ENCODE measurements at places on chromosomes 5 and 9. TPM values are rescaled to one million over a fixed set of nuclear protein-coding genes. Genes with fewer than 3 reads are reported as not detected.

RNF208 gene
- polyA plus RNA-seq, result 22.8 TPM

- no peak for DNase-seq
These were observed 6.0 kb upstream of the ZDHHC11 start for GRCh38 chr5:856531-857425.

EPB41L4B gene
- 7.7 TPM for polyA plus RNA-seq

- DNase-seq, result no peak
These were observed 74.7 kb downstream of the FCHO2 start for GRCh38 chr5:73030531-73030930.

DNA sequence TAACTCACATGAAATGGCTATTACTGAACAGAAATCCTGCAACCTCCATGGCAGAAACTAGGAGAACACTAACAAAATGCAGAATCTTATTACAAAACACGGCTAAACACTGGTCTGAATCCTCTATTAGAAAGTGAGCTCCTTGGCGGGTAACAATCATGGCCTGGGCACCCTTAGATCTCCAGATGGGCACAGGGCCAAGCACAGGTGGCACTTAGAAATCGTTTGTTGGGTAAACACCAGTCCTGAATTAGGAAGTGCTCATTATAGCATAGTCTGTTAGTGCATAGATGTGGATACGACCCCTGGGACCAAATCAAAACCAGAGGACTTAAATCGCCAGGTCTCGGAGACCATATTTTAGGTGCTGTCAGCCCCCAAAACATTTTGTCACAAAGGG lies 14.4 kb downstream of the VDAC1 start:
- no peak for DNase-seq

- no peak for DNase-seq
These were observed 11.5 kb downstream of the SLC6A19 start for GRCh38 chr5:1212881-1213280.

DNA sequence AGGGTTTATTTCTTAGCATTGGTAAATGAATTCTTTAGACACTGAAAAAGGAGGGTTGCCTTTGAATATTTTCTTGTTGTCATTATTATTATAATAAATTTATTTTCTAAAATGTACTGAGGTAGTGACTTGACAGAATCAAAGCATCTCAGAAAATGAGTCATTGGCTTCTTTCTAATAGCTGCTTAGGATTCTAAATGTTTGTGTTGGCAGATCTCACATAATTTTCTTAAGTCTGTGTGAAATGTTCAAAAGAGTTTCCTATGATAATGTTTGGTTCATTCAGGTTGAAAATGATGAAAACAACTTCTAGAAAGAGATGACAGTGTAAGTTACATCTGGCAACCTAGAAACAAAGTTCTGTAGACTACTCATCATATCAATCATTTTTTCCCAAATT lies 69.7 kb downstream of the SH3GL2 start:
- DNase-seq, result no peak

GRCh38 chr9:119963258-119963797 lies 594.1 kb upstream of the BRINP1 start:
- DNase-seq, result no peak

DNA sequence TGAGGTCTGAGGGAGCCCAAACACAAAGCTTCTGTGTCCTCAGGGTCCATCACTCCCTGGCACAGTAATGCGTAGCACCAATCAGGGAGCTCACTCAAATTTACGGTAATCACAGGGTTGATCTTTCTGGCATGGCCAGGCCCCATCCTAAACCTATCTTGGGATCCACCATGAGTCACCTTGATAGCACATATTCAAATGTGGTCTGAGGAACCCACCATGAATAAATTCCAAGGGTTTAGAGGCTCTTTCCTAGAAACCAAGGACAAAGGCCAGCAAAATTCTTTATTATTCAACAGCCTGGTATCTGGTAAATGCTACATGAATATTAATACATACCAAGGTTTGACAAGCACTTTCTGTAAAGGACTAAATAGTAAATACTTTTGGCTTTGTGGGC lies 254.5 kb downstream of the TLR4 start:
- no peak for DNase-seq

GRCh38 chr9:127875306-127875966 lies 2.0 kb downstream of the AK1 start:
- DNase-seq, result no peak

DNA sequence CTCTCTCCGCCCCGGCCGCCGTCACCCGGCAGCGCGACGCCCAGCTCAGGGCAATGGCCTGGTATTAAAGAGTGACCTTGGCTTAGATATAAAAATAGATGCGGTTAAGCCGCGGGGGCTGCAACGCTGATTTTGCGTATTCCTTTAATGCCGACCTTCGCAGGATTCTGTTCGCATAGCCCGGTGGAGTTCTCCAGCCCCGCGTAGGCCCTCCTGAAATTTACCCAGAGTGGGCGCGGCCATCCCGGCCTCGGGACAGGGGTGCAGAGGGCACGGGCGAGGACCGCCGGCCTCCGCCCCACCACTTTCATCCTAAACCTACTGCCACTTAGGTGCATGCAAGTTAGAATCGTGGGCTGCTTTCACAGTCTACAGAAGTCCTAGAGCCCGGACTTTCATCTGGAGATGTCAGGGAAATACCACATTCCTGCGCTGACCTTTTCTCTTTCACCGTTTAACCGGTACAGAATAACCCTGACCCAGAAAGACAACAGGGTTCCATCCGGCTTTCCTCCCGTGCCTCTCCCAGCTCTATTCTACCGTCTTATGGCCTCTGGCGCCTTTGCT lies 492 bp upstream of the FAM169A start:
- no peak for DNase-seq

DNA sequence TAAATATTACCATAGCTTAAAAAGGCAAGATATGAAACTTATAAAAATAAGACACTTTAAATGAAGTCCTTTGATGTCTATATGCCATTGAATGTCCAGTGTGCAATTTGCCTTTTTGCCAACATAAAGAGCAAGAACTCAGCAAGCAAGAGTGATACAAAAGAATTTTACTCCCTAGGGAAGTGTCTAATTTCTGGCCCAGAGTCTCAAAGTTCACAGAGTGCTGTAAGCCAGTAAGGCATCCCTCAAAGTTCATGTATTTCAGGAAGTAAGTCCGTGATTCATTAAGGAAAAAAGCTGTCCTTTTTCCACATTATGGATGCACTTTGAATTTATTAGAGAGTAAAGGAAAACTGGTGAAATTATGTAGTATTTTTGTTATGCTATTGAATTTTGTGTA lies 185.2 kb downstream of the CCDC171 start:
- no peak for DNase-seq

- DNase-seq, result no peak
These were observed 5.0 kb upstream of the PTPDC1 start for GRCh38 chr9:94079236-94079635.

DNA sequence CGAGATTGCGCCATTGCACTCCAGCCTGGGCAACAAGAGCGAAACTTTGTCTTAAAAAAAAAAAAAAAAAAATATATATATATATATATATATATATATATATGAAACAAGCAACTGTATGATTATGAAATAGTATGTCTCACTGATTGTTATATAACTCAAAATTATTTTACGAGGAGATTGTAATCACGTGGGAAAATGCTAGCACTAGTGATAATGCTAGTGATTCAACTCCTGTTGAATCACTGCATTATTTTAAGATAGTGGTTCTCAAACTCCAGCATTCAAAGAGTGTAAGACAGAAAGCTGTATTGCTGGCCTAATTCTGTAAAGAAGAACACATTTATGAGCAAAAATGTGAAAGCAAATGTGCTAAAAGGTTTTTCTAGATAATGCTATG lies 12.4 kb upstream of the PTPN3 start:
- no peak for DNase-seq

DNA sequence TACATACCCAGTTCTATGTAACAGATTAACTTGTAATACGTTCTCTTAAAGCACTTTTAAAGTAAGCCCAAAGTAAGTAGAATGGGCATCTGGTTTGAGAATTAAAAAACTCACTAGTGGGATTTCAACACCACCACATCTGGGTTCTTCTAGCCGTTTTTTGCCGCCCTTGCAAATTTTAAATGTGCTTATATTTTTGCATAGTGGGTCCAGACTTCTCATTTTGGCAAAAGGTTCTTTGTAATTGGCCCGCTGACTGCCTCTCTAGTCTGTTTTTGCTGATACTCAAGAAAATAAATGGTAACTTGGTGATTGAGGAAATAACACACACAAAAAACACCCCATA lies 582 bp upstream of the FBXO4 start:
- no peak for DNase-seq

GRCh38 chr9:91382298-91382697 lies 20.6 kb upstream of the AUH start:
- no peak for DNase-seq

DNA sequence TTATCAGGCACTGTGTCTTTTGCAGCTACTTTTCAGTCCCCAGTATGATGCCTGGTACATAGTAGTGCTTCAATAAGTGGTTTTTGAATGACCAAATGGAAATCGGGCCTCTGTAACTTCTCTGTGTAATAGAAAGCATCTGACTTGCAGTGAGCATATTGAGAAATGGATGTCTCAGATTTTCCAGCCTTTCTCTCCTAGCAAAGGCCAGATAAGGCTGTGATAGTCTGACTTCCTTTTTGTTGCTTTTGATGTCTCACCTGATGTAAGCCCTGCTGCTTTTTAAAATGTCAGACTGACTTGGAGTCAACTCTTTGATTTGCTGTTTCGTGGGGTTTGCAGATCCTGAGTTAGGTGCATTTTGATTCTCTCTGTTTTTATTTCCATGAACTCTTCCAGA lies 590.0 kb upstream of the ZNF608 start:
- DNase-seq, result no peak

DNA sequence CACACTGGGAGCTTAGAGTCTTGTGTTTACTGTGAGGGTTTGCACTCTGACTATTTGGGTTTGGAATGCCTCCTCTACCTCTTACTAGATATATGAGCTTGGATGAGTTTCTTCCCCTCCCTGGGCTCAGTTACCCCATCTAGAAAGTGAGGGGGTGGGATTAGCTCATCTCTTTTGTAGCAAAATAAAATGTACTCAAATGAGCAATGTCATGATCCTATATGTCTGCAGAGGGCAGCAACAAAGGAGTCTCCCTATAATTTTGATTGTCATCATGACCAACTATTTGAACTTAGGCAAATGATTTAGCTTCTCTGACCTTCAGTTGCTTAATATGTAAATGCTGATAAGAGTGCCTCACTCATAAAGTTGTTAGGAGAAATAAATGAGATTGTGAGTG lies 109.0 kb downstream of the DPYSL3 start:
- DNase-seq, result no peak

LVRN gene
- polyA plus RNA-seq, result not detected

DNA sequence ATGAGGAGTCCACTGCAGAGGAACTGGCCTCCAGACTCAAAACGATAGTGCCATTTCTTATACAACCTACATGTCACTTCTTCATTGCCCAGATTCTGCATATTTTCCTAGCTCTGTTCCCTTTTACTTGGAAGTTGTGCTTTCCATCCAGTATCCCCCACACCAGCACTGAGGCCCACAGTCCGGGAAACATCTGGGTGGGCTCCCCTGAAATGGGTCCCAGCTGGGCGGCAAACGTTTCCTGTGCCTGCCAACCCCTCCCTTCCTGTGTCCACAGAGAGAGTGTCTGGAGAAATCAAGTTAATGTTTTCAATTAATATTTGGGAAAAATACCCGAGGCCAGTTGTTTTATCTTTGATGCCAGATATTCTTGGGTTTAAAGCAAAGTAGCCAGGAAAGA lies 111.8 kb downstream of the COL23A1 start:
- no peak for DNase-seq

DNA sequence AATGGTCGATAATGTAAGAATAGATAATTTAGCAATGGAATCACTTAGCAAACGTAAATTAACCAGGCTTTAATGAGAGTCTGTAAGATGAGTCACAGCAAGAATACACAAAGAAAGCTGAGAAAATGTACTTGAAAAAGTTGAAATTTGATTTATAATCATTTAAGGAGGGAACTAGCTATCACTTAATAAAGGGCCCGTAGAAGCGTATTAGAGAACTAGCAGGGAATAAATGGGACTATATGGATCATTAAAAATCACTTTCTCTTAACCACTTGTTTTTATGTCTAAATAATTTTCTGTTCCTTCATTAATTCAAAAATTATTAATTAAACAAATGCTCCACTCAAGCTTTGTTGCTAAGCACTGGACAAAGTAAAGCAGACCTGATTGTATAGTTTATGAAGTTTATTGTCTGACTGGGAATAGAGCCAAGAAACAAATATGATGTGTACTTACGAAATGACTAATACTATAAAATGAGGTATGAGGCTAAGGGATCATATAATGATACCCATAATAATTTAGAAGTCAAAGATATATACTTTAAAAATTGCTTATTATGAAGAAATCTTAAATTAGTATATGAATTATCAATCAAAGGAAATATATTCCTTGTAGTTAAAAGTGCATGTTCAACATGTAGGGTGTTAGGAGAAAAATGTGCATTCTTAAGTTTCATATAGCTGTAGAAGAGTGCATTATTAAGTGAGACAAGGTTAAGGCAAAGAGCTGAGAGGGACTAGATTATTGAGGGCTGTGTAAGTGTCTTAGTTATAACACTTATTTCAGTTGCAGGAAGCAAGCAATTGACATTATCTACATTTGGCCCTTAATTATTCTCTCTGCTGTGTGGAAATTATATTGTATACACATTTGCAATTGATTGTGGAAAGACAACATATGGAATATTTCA lies 196.8 kb downstream of the PRDM9 start:
- no peak for DNase-seq

IQGAP2 gene
- polyA plus RNA-seq, result 35.8 TPM

LCN9 gene
- not detected for polyA plus RNA-seq

C5orf63 gene
- polyA plus RNA-seq, result 5.8 TPM

PCDHGA7 gene
- 0.49 TPM for polyA plus RNA-seq

DNA sequence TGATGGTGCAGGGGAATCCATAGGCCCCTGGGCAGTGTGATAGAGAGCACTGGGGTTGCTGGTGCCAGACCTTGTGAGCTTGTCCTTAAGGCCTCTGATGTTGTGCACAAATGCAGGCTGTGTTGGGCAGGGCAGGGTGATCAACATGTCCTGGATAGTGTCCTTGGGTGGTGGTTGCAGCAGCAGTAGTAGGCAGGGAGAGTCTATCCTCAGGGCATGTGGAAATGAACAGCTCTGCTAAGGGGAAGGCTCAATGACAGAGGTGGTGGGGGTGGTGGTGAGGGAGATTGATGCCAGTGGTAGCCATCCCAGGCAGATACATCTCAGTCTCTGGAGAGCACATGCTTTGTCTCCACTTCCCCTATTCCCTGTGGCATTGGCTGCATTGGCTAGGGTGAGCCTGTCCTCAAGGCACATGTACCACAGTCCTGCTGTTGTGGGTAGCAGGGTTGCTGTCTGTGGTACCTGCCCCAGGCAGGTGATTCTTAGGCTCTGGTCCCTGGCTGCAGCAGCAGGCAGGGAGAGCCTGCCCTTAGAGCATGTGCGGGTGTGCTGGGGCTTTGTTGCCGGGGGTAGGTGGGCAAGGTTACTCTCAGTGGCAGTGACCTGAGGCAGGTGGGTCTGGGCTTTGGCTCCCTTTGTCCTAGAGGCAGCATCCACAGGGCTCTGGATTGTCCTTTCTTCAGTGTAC lies 111.1 kb downstream of the WDR70 start:
- no peak for DNase-seq

DNA sequence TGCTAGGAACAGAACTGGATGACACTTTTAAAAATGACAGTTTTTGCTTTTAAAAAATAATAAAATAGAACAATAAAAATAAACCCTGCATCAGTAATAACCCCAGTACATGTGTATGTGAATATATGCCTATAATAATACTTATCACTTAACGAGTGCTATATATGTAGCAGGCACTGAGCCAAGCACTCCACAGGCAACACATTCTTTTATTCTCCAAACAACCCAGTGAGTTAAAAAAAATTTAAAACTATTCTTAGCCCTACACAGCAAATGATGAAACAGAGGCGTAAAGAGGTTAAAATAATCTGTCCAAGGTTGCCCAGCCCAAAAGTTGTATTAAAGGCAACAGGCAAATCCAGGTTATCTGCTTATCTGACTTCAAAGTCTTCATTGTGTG lies 124.5 kb upstream of the SMIM23 start:
- no peak for DNase-seq

NCS1 gene
- 27.7 TPM for polyA plus RNA-seq

Data from kidney (tissue), 22 donors.